C1 segment of cervical spinal cord (tissue), 14 donors: ENCODE measurements at places on chromosomes 3 and 15.

DNA sequence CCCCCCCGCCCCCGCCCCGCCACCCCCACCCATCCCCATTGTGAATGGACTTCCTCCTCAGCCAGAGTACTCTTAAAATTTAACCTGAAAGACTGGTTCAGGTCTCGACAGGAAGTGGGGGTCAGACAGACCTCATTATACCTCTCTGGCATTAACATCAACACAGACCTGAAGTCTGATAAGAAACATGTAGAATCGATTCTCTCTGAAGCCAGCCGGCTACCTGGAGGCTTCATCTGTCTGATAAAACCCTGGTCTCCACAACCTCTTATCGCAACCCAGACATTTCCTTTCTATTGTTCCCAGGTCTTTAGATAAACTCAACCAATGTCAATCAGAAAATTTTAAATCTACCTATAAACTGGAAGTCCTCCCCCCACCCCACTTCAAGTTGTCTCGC lies 42.6 kb downstream of the SLCO2A1 start:
- no peak for DNase-seq

DNA sequence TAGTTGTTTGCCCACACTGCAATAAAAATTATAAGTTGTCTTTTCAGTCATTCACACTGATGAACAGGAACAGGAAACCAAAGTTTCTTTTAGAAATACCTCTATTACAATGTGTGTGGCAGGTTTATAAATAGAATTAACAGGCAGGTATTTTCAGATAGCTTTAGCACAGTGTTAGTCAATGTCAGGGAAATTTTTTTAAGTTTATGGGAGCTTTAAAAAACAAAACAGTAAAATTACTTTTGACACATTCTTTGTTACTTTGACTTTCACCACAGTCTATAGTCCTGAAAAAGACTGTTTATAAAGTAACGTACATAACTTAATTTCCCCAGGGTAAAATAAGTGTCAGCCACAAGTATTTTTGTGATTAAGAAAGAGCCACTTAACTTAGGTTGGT lies 38.1 kb downstream of the SERPINI1 start:
- no peak for DNase-seq

DNA sequence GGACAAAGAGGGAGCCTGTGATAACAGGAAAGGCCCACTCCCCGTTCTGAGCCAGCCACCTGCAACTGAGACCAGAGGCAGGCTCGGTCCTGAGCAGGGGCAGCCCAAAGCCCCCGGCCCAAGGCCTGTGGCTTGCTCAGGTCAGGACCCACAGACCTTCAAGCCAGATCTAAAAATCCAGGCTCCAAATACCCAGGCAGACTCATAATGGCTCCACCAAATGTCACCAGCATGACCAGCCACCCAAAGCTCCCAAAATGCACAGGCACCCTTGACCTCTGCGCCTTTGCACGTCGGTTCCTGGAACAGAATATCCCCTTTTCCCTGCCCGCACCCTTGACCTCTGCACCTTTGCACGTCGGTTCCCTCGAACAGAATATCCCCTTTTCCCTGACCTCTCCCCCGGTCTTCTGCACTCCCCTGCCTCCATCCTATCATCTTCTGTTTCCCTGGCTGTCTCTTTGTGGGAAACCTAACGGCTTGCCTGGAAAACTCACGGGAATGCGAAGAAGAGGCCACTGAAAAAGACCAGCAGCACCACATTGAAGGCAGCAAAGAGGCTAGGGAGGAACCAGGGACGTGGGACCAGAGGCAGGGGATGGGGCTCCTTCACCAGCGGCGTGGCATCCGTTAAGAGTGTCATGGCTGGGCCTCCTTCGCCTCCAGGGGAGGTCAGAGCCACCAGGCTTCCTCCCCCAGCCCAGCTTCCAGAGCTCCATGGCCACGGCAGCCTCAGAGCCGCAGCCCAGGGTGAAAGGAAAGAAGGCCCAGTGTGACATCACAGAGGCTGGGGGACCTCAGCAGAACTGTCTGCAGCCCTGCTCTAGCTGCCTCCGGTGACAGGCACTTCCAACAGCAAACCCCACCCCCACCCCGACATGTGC lies at the start of gene ZDHHC19:
Gene ZDHHC19 (minus strand): TSS at position 728 of the 884 bp plus-strand sequence. CDS start 85 bp downstream, at position 643.
- DNase-seq: no peak

- DNase-seq: no peak
These were observed 83.9 kb upstream of the DCBLD2 start for GRCh38 chr3:98985431-98985830.

DNA sequence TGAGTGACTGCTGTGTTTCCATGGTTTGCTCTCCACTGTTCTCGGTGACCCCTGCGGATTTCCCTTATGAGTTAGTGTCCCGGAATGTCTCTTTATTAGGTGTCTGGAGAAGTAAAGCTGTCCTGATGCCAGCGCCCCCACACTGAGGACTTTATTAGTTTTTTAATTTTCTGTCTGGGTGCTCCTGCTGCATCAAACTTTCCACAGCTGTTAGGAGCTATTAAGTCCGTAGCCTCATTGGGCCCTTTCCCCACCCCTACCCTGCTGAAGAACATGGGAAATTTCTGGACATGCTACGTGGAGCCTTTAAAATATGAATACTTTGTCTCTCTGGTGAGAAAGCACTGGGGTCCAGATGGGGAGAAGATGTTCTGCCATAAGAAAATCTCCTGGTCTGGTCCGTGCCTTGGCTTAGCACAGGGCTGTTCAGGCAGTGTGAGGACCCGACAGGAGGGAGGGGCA lies 161.7 kb upstream of the HES1 start:
- no peak for DNase-seq

GRCh38 chr15:44246521-44247268 lies 41.8 kb upstream of the GOLM2 start:
- no peak for DNase-seq
